HCEC 1CT (cell line): ENCODE measurements at places on chromosomes 7 and 10.

GRCh38 chr7:2571409-2571808, 12.6 kb downstream of the IQCE start:
- DNase-seq = no peak

GRCh38 chr7:93430917-93431588, 143.5 kb downstream of the CALCR start:
- no peak for DNase-seq

GRCh38 chr7:7771452-7771851, 53.0 kb upstream of the RPA3 start:
- peak; percentile 17 for DNase-seq

- no peak for DNase-seq
Measured at GRCh38 chr7:94472608-94473007, 37.0 kb upstream of the CASD1 start.

- DNase-seq = no peak
Measured at GRCh38 chr10:78285226-78285625, 251.6 kb downstream of the RPS24 start.

GRCh38 chr10:14532473-14533251, 201.9 kb upstream of the FRMD4A start:
- no peak for DNase-seq

GRCh38 chr7:27184337-27185012, 557 bp downstream of the HOXA11 start:
- peak; percentile 62 for DNase-seq

DNA sequence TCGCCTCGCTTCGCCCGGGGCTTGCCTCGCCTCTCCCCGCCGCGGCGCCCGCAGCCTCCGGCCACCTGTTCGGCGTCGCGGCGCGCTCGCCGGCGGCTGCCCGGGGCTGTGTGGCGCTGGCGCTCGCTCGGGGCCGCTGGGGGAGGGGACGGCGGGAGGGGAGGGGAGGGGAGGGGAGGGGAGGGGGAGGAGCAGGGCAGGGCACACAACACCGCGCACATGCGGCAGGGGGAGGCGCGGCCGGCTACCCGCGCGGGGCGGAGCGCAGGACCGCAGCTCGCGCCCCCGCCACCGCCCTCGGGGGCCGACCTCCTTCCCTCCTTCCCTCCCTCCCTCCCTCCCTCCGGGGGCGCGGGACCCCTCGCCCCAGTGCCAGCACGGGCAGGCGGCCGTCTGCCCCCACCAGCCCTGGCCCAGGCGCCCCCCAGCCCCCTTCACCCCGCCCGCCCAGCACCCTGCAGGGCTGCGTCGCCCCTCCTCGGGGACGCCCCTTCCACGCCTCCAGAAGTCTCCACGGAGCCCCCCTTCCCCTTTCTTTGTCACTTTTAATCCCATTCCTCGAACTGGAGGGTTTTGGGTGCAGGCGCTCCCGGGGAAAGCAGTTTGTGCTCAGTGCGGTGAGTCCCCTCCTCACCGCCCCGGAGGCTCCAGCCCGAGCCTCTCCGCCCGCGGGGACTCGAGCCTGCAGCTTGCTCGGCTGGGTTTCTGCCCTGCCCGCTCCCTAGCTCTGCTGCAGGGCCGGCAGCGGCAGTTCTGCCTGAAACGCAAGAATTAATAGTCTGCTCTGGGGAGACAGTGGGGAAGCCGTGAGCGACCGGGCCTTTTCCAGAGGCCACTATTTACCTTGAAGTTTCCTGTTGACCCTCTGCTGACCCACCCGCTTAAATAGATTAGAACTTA, at the start of gene PARD3:
PARD3 (minus strand) TSS at position 112 of the 900 bp plus-strand sequence. CDS start 301 bp downstream, outside the sequence.
- DNase-seq = peak; percentile 55

DNA sequence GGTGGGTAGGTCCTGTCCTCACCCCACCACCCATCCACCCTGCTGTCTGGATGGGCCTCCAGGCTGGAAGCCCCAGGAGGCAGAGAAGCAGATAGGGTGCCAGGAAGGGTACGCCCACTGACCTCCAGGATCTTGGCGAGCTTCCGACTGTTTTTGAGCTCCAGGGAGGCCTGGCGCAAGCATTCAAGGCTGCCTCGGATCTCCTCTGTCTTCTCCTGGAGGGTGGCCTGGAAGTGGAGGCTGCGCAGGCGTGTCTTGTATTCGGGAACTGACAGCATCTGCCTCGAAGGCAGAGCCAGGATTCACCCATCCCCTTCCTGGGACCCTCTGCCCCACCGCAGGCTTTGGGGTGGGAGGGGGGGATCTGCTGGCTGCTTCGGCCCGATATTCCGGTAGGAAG, 48.4 kb downstream of the GRID2IP start:
- DNase-seq = no peak

DNA sequence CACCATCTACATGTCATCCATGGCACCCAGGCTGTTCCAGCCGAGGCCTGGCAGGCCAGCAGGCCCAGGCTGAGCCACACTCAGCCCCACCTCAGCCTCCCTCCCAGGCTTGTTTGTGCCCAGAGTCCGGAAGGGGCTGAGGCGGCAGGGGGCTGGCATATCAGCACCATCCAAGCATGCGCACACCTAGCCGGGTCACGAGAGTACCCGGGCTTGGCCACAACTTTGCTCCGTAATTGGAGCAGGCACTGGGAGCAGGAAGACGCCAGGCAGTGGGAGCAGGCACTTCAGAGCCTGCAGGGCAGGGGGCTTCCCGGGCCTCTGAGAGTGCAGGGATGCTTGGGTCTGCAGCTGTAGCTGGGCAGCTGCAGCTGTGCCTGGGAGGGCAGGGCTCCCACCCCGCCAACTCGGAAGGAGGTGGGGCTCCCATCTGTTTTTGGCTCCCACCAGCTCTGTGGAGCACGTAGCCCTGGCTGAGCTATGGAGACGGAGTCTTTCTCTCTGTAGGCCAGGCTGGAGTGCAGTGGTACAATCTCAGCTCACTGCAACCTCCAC, 15.2 kb upstream of the TSPAN15 start:
- DNase-seq = no peak

DNA sequence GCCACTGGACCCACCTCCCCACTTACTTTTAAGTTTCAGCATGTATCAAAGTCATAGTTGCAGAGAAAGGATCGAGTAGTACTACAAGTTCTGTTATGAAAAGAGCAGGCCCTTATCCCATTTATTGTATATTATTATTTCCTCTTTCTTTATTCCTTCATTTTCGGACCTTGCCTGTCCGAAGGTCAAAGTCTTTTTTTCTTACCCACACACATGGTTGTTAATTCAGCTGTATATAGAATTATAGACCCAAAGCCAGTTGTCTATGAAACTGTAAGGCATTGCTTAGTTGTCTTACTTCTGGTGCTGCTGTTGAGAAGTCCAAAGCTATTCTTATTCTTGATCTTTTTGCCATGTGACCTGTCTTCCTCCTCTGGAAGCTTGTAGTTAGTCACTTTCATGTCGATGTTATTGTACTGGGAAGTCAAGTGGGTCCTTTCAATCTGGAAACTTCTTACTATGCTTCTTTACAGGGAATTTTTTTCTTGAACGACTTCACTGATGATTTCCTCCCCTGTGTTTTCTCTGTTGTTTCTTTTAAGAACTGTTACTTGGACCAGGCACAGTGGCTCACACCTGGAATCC, 8.3 kb downstream of the NUDT5 start:
- DNase-seq = no peak

GRCh38 chr7:15317215-15317614, 244.6 kb downstream of the AGMO start:
- no peak for DNase-seq

- no peak for DNase-seq
Measured at GRCh38 chr7:114949231-114949630, 27.3 kb downstream of the MDFIC start.

DNA sequence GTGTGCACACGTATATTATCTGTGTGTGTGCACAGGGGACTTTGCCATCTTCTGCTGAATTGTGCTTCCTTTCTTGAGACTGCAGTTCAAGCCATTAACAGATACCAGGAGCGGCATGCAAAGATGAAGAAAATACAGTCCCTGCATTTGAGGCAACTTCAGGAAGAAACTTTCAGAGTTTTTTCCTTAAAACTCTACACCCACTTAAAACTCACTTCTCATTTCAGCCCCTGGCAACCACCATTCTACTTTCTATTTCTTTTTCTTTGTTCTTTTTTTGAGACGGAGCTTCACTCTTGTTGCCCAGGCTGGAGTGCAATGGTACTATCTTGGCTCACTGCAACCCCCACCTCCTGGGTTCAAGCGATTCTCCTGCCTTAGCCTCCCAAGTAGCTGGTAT, 448.9 kb upstream of the ZMIZ1 start:
- no peak for DNase-seq

DNA sequence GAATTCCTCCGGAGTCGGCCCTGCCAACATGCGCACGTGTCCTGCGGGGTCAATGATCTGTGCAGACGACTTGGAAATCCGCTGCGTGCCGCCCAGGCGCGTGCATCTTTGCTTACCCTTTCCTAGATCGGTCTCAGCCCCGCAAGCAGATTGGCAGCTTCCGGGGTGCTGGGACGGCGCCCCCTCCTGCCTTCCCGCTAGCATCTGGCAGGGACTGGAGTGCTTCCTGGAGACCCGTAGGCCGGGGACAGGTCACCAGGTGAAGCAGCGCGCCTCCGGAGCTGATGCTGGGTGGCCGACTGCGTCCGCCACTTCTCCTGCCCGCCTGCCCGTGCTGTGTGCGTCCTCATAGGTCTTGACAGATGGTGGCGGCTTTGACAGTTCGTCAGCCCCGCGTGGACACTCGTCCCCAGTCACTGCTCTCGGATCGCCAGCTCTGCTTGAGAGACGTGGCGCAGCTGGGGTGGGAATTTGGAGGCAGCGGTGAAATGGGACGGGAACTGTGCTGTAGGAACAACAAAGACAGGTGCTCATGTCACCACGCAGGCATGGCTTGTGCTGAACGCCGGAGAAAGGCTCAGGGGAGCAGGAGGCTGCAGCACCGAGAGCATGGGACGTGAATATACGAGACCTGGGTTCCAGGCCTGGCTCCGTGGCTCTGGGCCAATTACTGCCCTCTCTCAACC, 21.9 kb upstream of the KCNK18 start:
- no peak for DNase-seq

- DNase-seq = no peak
Measured at GRCh38 chr7:91169830-91170191, 94.4 kb upstream of the FZD1 start.

DNA sequence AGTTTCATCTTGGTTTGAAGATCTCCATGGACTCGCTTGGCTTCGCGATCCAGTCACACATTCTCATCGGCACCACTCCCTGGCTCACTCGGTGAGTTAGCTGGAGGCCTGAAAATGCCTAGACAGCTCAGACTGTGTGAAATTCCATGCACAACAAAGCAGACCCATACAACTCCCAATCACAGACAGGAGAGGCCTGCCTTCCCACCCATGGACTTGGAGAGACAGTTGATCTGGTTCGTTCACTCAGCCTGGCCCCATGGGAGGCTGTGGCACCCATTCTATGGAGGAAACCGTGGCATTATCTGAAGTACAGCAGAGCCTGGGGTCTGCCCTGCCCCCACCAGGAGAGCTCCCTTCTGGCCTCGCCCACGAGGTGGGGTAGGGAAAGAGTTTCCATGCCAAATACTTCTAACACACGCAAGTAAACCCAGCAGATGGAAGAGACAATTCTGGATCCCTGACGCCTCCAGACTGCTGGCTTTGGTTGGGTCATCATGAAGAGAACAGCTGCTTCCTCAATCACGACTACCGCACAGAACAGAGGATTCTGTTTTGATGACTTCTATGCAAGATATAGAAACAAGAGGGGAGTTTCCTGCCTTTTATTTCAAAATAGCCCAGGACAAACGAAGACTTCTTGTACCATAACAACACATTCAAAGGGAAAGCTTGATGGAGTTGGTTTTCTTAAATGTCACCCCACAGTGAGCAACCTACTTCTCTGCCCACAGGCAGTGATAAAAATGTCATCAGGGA, 15.9 kb downstream of the FAM53B start:
- DNase-seq = no peak

DNA sequence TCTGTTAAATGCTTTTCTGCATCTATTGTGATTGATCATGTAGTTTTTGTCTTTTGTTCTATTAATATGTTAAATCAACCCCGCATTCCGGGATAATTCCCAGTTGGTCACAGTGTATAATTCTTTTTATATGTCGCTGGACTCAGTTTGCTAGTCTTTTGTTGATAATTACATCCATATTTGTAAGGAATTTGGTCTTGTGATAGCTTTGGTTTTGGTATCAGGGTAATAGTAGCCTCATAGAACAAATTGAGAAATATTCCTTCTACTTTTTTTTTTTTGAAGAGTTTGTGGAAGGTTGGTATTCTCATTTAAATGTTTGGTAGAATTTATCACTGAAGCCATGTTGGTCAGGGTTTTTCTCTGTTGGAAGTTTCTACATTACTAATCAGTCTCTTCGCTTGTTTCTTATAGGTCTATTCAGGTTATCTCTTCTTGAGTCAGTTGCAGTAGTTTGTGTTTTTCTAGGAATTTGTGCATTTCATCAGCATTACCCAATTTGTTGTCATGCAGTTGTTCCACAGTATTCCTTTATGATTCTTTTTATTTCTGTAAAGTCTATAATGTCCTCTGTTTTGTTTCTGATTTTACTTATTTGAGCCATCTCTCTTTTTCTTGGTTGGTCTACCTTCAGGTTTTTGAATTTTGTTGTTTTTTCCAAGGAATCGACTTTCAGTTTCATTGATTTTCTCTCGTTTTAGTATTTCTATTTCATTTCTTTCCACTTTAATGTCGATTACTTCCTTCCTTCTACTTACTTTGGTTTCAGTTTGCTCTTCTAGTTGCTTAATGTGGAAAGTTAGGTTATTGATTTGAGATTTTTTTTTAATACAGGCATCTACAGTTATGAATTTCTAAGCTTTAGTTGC, 64.6 kb upstream of the GJD4 start:
- no peak for DNase-seq

GRCh38 chr10:70668454-70668970, 3.8 kb upstream of the ADAMTS14 start:
- peak; percentile 11 for DNase-seq

GRCh38 chr7:30445770-30446169, 32.8 kb downstream of the NOD1 start:
- no peak for DNase-seq

DNA sequence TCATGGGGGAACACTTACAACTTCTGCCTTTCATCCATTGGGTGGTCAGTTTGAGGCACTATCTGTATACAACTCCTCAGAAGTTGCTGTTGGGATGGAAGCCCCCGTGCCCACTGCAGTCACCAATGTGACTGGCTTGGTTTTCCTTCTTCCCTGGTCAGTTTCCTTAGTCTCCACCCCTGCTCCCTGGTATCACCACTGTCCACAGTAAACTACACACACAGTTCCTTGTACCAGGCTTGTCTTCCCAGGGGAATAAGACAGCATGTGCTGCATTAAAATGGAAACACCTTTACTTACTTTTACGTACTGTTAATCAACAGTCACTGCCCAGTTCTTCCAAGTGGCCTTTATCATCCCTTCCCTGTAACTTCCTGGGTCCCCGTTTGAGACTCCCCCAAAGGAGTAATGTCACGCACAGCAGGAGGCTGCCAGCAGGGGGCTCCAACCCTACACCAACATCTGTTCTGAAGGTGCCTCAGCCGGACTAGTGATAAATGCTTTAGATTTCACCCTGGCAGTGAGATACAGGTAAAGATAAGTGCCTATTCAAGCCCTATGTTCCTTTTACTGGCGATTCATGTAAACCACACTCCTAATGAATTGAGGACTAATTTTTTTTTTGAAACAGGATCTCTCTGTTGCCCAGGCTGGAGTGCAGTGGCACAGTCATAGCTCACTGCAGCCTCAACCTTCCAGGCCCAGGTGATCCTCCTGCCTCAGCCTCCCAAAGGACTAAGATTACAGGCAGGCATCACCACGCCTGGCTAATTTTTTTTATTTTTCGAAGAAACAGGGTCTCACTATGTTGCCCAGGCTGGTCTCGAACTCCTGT, 45.3 kb upstream of the PIK3AP1 start:
- DNase-seq = peak; percentile 64

GRCh38 chr7:38950309-38950708, 27.4 kb upstream of the POU6F2 start:
- DNase-seq = no peak
